HFFc6 (cell line): ENCODE measurements at places on chromosomes 2 and 18.

- peak; percentile 72 for DNase-seq
Measured at GRCh38 chr2:43073401-43073825, 153.0 kb downstream of the ZFP36L2 start.

- DNase-seq: no peak
Measured at GRCh38 chr2:127090281-127091120, 16.5 kb downstream of the BIN1 start.

DNA sequence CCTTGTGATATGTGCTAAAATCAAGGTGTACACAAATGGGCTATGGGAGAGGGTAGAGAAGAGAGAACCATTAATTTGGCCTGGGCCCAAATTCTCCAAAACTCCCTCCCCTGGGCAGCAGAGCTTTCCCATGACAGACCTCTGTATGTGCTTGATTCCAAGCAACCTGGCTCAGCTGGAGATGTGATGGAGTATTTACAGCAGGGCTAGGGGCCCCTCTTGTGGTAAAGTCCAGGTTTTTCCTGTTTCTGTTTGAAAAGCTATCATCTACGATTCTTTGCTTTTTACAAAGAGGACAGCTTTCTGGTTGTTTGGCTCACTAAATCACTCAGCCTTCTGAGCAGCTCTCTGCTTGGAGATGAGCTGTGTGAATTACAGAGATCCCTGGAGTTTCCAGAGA is 40.3 kb downstream of the KCNS3 start:
- no peak for DNase-seq

GRCh38 chr2:65380255-65380654 is 52.1 kb downstream of the SPRED2 start:
- peak; percentile 30 for DNase-seq

- DNase-seq: no peak
Measured at GRCh38 chr18:68233018-68233417, 481.9 kb downstream of the TMX3 start.

DNA sequence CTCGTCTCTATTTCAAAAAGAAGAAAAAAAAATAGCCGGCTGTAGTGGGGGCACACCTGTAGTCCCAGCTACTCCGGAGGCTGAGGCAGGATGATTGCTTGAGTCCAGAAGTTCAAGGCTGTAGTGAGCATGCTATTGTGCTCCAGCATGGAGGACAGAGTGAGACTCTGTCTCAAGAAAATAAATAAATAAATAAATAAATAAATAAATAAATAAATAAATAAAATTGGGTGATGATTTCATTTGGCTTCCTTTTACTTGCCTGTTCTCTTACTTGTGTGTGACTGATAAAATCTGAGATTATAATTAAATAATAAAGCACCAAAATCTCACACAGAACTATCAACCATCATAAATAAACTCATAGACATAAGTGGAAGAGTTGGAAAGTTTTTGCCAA is 657.8 kb downstream of the NRXN1 start:
- no peak for DNase-seq

GRCh38 chr2:238698451-238699306 is 149.2 kb upstream of the TWIST2 start:
- no peak for DNase-seq

- no peak for DNase-seq
Measured at GRCh38 chr18:1483385-1483784, 578.7 kb downstream of the ADCYAP1 start.

- peak; percentile 88 for DNase-seq
Measured at GRCh38 chr2:230758566-230759480, 46.2 kb downstream of the CAB39 start.

- no peak for DNase-seq
Measured at GRCh38 chr2:127118038-127118437, 11.1 kb upstream of the BIN1 start.

GRCh38 chr18:13510594-13510993 is 215.8 kb downstream of the FAM210A start:
- no peak for DNase-seq

- no peak for DNase-seq
Measured at GRCh38 chr2:170218931-170219330, 41.0 kb downstream of the MYO3B start.

GRCh38 chr18:54950221-54950620 is 9.0 kb downstream of the CCDC68 start:
- no peak for DNase-seq

DNA sequence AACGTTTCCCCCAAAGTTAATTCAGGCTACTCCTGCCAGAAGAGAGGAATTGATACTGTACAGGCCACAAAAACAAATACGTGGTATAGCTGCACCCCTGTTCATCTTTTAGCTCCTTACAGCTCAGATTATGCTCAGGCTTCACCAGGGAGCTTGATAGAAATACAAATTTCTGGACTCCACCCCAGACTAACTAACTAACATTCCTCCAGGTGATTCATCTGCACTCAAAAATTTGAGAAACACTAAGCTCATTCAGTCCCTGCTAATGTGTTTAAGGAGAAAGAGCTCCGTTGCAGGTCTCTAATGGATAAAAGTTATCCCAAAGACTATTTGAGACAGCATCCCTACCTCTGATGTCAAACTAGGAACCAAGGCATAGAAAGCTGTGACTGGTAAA is 36.8 kb upstream of the UNC80 start:
- DNase-seq: no peak

GRCh38 chr2:219886615-219887014 is 259.2 kb downstream of the SLC4A3 start:
- DNase-seq: peak; percentile 28

DNA sequence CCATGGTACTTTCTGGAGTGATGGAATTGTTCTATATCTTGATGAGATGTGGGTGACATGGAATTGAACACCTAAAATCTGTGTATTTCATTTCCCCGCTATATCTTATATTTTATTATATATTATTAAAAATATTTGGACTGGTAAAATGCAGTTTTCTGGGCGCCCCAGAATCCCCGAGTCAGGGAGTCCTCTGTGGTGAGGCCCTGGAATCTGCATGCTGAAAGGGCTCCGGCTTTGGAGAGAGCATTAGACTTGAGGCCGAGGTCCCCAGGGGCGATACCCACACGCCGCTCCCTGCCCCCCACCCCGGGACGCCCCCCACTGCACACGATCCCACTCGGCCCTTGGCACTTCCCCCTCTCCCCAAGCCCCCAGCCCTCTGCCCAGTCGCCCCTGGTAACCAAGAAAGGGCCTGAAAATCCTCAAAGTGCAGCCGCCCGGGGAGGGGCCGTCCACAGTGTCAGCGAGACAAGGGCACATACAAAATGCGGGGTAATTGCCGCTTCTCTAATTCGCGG is 126.0 kb downstream of the ZFP36L2 start:
- DNase-seq: no peak

DNA sequence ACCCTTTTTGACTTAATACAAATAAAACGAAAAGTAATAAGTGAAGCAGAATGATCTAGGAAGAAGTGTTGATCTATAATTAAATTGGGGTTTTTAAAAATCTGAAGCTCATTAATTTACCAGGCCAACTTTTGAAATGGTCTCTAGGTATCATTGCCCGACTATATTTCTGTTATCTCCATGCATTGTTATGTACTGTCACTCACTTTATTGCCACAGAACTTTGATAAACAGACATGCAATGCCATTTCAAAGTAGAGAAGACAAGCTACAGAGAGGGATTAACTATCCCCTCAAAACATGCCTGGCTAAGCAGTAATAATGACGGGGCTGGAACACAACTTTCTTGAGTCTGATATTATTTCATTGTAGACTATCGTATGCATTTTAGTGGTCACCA is 147.6 kb upstream of the ITGA4 start:
- no peak for DNase-seq

DNA sequence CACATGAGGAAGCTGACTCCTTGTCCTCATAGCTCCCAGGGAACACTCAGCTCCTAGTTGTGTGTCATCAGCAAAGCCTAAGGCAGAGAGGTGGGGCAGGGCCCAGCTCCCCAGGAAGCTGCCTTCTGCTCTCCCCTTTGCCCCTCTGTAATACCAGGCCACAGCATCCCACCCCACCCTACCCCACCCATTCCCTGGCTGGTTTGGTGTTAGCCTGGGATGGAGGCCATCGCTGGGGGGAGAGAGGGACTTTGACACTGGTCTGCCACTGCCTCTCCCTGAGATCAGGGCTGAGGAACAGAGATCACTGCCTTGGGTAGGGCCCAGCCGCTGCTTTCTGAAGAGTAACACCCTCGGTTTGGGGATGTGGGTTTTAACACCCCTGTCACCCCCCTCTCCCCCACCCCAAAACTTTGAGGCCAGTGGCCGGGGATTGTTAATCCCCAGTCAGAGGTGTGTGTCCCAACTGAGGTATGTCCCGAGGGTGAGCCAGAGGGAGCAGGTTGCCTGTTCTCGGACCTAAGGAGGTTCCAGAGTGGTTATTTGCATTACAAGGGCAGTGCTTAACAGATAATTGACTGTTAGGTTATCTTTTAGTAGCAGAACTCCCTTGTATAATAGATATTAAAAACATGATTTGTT is 41.4 kb downstream of the TET3 start:
- DNase-seq: peak; percentile 13

- DNase-seq: peak; percentile 78
Measured at GRCh38 chr18:67515942-67516538, 480 bp downstream of the DSEL start.

GRCh38 chr2:194319222-194319992 is 1337.6 kb upstream of the SLC39A10 start:
- no peak for DNase-seq

GRCh38 chr2:2586931-2587330 is 255.9 kb upstream of the MYT1L start:
- DNase-seq: no peak

GRCh38 chr2:127864877-127865276 is 6.9 kb upstream of the POLR2D start:
- DNase-seq: no peak

DNA sequence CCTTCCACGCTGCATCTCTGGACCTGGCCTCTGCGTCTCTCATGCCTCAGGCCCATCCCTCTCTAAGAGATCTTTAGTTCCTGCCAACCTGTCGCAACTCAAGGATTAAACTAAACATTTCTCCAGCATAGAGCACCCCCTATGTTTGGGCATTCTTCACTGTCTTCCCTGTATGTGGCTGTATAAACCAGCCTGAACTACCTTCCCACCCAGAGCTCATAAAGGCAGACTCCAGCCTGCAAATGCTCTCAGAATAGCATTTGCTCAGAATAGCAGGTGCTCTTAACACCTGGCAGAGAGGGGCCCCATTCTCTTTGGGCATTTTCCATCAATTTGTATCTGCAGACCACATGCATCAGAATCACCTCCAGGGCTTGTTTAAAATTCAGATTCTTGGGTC is 83.4 kb downstream of the EHD3 start:
- no peak for DNase-seq

DNA sequence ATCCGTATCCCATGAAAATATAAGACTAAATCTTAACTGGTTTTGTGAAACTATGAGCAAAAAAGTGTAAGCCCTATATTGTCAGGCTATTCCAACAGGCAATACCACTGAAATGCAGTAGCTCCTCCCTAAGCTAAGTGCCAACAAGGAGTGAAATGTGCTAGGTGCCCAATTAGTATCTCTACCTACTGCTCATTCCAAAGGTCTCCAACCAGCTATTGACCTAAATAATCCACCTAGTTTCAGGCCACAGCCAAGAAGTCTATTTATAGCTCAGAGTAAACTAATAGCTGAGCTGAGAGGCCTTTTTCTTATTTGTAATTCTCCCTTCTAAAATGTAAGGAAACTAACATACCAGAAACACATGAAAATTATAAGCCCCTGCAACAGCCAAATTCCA is 482.2 kb downstream of the DCC start:
- no peak for DNase-seq

GRCh38 chr2:102768892-102769291 is 7.1 kb downstream of the TMEM182 start:
- DNase-seq: no peak

GRCh38 chr2:9099341-9099751 is 95.9 kb upstream of the MBOAT2 start:
- peak; percentile 37 for DNase-seq
